ENCODE measurements at places on chromosomes 2 and 18.

- no peak for DNase-seq
These were observed 26.9 kb downstream of the DNAH7 start for GRCh38 chr2:196041786-196042185.

DNA sequence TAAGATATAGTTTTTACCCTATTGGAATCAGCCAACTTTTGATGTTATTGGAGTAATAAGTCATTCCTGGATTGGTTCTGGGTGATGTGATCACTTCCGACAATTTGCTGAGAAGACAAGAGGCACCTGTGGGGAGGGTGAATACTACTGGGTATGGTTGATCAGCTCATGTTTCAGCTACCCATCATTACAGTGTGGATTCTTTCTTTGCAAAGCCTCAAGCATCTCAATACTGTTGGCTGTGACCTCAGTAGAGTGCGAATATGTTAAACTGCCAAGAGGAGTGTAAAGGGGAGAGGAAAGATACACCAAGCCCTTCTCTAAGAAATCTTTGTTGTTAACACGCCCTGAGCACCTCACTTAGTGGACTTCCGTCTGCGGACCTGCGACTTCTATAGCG is 317.7 kb downstream of the TDRD15 start:
- DNase-seq: no peak

DNA sequence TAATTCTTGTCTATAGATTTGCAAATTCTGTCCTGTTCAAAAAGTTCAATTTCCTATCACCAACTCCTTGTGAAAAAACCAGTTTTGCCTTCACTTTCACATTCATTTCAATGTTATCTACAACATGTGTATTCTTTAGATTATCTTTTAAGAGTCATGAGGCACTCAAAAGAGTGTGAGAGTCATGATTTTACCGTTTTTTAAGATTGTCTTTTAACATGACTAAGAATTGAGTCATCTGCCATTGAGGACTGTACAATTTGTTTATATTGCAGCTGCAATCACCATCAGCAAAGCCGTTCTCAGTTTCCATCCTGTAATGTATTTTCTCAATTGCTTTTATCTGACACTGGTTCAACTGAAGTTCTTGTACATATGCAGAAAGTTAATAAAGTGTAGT is 275.8 kb downstream of the LNPK start:
- no peak for DNase-seq

DNA sequence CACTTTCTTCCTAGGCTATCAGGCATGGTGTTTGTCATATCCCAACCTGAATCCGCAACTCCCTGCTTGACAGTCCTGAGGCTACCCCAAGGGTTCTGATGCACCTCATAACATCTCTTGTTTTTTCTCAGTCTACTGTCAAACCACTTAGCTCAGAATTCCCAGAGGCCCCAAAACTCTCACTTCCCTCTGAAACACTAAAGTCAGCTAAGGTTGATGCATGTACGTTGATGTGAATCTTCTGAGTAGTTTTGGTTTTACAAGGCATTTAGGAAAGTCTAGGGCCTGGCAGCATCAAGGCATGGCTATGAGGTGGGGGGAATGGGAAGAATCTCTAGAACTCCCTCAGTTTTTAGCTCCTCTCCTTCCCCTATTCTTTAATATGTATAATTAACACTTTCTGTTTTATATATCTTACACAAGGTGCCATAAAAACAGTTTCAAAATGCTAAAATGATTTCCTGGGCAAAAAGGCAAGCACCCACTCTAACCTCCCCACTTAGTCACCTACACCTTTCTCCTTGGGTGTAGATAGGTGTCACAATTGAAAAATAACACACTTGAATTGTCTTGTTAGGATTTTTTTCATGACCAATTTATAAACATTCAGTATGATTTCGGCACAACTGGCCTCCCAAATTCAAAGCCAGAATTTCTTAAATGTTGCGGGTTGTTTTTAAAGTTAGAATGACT is 71.4 kb upstream of the TANK start:
- no peak for DNase-seq

DNA sequence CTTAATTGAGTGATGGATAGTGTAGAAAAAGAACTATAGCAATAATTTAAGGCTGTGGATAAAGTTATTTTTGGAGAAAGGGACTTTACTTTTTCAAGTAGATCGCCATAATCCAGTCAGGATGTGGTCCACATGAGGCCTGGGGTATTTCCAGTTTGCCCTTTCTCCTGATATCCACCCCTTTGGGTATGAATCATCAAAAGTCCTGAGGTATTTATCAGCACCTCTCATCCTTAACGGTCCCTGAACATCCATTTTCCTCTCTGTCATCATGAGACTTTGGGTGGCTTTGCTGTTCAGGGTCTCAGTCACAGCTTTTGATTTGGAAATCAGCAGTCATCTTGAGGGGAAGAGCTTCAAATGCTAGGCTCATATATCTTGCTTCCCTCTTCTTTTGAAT is 39.3 kb upstream of the ELAC1 start:
- DNase-seq: no peak

- no peak for DNase-seq
These were observed 94.6 kb downstream of the PTGR3 start for GRCh38 chr18:75114231-75114764.

DNA sequence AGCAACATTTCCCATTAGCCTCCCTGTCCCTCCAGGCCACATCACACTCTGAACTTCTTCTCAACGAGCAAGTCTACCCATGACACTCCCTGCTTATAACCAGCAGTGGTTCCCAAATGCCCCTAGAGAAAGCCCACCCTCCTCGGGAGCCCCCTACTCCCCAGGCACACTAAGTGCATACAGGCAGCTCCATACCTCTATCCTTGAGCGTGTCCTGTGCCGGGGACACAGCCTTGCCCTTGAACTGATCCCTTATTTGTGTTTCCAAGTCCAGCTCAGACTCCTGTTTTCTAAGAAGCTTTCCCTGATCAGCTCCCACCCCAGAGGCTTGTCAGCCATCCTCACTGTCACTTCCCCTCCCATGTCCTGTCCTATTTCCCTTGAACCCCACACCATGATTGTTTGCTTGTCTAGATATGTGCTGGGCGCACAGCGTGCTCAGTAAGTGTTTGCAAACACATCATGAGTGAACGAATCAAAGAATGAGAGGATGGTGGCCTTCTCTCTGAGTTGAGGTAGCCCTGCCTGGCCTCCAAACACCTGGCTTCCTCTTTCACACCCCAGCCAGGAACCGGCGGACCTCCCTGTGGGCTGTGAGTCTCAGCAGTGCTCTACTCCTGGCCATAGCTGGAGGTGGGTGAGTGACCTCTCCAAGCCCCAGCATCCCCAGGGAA is 2.1 kb downstream of the TEX51 start:
- no peak for DNase-seq

GRCh38 chr18:3177902-3178687 is 41.7 kb downstream of the MYOM1 start:
- DNase-seq: no peak

- DNase-seq: no peak
These were observed 365.3 kb downstream of the ERBB4 start for GRCh38 chr2:212173331-212173730.

Measured in stimulated activated CD4-positive, alpha-beta T cell treated with anti-CD3 and anti-CD28 coated beads, Interleukin-2, amount 100 ng/mL, for 4 hours (primary cell).